ENCODE measurements at places on chromosomes 16 and 17.

DNA sequence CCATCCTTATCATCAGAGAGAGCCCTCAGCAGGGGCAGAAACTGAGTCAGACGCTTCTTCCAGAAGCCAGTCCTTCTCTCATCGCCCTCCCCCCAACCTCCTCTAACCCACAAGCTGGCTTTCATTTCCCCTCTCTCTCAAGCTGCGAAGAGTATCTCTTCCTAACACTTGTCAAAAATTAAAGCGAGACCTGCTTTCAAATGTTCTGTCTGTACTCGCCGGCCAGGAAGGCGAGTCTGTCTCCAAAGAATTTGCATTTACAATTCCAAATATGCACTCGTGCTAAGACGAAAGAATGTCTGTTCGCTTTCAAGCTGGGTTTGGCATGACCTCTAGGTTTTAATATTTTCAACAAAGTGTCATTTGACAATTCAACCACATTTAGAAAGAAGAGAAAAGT, 140.4 kb downstream of the RGS9 start:
- no peak for DNase-seq

DNA sequence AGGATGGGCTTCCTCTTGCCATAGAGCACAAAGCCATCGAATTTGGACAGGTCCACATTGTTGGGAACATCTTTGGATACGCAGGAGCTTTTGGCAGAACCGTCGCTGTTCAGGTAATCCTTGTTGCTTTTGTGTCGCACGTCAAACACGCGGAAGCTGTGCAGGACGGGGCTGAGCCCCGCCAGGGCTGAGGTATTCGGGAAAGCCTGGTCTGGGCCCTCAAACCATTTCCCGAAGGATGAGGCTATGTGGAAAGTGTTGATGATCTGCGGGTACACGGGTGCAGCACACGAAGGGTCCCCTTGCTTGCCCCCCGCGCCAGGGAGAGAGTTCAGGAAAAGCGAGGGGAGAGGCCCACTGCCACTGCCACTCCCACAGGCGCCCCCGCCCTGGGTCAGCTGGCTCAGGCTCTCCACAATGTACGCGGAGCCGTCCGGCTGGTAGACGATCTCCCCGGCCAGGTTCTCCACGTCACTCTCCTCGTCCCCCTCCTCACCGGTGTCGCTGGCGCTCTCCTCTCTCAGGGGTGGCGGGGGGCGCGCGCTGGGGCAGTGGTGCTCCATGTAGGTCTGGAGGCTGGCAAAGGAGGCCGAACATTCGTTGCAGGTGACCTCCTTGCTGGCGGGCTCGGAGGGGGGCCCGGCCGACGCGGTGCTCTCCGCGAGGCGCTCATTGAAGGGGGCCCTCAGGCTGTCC, 88.5 kb downstream of the ZFHX3 start:
- no peak for DNase-seq

GRCh38 chr17:81891303-81891552, 158 bp downstream of the ALYREF start:
- DNase-seq: no peak

- no peak for DNase-seq
Measured at GRCh38 chr17:9018726-9019125, 2.6 kb upstream of the NTN1 start.

- no peak for DNase-seq
Measured at GRCh38 chr16:58154345-58154744, 25.2 kb upstream of the CFAP20 start.

- no peak for DNase-seq
Measured at GRCh38 chr17:2700030-2700490, 11.5 kb downstream of the CLUH start.

DNA sequence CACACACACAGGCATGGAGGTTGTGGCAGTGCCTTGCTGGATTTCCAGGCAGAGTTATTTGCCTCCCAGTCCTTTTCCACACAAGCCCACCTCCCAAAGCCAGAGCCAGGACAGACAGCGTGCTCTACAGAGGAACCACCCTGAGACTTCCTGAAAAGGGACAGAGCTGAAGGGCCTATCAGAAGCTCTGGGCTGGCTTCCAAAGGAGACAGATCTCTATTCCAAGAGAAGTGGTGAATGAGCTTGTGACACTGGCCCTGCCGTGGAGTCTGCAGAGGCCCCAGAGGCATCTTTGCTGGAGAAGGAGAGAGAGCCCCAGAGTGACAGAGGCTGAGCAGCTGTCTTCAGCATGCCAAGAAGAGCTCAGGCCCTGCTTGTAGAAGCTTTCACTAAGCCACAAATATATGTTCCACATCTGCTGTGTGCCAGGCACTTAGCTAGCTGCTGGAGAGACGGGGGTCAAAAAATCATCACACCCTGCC, 8.3 kb upstream of the LPCAT2 start:
- DNase-seq: no peak

Measured in Panc1 (cell line).